ENCODE measurements at places on chromosomes 7 and 10. TPM values are rescaled to one million over a fixed set of nuclear protein-coding genes. Genes with fewer than 3 reads are reported as not detected.
A peak's percentile ranks its signal among the peaks of the same experiment; 100 is the strongest.

DNA sequence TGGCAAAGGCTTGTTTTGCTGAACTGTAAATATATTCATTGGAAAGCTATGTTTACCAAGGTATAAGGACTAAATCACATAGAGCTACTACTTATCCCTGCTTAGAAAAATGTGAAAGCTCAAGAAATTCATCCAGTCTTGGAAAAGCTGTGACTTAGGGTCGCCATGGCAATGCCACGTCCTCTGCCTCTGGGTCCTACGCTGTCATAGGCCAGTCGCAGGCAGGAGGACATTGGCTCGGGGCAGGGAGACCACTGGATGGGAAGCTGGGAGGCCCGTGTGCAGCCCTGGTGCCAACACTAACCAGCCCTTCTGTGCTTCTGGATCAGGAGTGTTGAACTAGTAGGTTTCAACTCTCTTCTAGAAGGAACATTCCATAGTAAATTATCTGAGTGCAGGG, 67.3 kb upstream of the PDZD8 start:
- DNase-seq: no peak

The AKR1C4 gene
- not detected for total RNA-seq

DNA sequence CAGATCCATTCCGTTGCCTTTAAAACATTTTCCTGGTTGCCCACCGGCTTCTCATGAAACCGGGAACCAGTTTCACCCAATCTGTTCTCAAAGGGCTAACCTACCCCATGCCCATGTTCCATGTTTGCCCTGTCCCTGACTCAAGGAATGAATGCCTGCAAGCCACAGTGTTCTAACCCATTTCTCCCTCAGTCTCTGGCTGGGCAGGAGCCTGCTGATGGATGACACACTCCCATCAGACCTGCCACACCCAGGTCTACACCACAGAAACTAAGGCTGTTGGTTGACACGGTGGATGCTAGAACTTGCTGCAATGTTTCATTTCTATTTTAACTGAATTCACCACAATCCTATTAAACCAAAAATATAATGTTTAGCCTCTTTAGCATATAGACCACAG, 15.6 kb downstream of the CLRN3 start:
- DNase-seq: no peak

DNA sequence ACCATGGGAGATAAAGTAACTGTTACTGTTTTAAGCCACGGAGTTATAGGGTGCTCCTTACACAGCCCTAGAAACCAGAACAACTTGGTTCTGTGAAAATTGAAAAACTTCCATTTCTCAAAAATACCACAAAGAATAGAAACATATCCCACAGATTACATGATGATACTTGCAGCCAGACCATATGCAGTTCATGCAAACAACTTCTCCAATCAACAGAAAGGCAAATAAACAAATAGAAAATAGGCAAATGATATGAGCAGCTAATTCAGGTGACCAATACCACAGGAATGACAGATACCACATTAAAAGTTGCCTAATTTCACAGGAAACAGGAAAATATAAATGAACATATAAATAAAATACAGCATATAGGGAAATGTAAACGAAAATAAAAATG, 297.5 kb downstream of the HTR7 start:
- DNase-seq: no peak

GRCh38 chr10:16520900-16521299, 779 bp downstream of the C1QL3 start:
- peak; percentile 42 for DNase-seq

DNA sequence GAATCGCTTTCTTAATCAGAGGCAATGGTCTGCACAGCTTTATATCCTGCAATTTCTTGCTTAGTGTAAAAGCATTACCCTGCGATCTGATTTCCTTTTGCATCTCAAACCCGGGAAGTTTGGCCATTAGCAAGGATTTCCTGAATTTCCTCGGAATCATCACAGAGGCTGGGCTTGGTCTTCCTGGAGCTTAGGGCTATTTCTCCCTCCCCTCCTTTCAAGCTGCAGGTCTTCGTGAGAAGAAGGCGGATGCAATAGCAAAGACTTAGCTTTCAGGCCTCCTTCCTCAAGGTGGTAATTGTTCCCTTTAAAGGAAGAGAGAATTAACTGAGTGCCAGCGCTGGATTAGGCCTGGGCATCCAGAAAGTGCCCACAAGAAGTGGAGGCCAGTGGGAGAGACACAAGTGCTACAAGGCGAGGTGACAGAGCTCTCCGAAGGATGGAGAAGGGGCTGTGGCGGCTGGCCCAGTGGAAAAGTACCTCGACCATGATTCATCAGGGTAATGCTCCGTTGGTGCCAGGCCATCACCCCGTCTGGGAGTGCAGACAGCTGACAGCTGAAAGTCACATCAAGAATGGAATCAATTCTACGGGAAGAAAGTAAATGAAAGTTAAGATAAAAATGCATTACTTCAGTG, 4.0 kb upstream of the ARMS2 start:
- no peak for DNase-seq

DNA sequence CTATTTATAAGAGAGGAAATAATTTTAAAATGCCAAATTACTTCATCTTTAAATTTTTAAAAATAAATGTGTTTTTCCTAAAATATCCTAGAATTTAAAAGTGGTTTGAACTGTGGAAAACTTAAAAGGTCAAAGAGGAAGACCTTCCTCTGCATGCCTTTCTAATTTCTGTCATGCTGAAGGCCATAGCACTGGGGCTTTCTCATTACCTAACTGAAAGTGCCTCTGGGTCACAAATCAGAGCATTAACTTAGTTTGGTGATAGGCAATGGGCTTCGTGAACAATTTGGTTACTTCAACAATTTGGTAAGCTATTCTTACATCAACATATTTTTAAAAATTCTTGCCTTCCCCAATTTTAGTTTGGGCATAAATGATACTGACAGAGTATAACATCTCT, 100.2 kb upstream of the SAMD8 start:
- no peak for DNase-seq

- no peak for DNase-seq
Observed at GRCh38 chr10:132385721-132386418, 11.1 kb upstream of the PWWP2B start.

The CSGALNACT2 gene
- 6.7 TPM for total RNA-seq

- peak; percentile 35 for DNase-seq
Observed at GRCh38 chr7:157432541-157432956, 95.7 kb downstream of the DNAJB6 start.

- DNase-seq: no peak
Observed at GRCh38 chr10:117762819-117763172, 220.2 kb downstream of the EMX2 start.

DNA sequence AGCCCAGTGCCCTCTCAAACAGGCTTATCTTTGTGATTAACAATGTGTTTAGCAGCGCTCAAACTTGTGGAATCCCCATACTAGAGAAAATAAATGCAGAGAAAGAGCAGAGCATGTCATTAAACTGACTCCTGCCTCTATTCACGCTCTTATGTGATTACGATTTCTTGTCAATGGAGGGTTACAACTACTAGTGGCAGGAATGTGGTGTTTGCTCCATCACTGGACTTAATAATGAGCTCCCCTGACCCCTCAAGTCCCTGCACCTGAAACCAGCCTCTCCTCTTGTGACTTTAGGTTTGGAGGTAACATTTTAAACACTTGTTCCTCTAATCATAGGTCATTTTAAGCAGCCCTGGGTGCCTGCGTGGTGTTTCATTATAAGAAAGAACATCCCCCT, 121.9 kb downstream of the PLPP4 start:
- DNase-seq: no peak

- no peak for DNase-seq
Observed at GRCh38 chr7:5661942-5662341, 119.5 kb downstream of the RNF216 start.

The CPA2 gene
- total RNA-seq: not detected

The H2BK1 gene
- total RNA-seq: not detected

DNA sequence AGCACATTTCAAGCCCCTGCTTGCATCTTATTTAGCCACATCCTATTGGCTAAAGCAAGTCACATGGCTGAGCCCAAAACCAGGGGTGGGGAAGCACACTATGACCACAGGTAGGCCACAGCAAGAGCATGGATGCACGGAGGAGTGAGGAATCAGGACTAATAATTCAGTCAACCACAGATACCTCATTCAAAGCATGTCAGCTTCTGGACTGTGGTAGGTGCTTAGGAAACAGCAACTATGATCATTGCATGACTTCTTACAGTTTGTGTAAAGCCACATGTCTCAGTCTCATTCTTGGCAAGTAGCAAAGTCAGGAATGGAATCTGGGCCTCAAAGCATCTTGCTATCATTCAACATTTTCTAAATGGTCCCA, 79.0 kb upstream of the EMX2 start:
- no peak for DNase-seq

DNA sequence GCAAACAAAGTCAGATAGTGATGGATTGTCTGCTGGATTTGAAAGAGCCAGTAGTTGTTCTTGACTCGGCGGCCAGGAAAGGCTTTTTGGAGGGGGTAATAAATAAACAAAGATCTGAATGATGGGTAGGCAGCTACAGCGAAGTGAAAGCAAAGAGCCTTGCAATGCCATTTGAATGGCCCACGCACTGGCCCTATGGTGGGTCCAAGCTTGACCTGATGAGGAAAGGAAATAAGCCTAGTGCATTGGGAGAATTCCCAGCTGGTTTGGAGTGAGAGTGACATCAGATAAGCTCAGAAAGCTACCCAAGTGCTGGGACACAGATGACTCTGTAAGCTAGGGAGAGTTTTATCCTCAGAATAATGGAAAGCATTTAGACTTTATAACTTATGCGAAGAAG, 365.2 kb downstream of the PLXDC2 start:
- DNase-seq: no peak

DNA sequence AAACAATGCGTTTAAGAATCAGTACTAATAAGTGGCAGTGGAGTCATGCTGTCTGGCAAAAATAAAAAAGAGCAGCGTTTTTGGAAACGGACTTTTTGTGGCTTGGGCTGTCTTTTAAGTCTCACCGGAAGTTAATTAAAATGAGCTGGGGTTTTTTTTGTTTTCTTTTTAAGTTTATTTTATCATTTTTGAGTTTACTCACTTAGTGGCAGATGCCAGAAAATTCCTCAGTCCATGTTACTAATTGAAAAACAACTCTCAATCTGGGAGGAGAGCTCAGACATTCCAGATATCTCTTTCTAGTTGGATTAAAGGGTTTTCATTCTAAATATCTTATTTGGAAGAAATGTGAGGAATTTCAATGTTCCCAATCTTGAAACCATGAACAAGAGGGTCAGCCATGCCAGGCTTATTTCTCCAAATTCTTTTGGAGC, 133.8 kb upstream of the AGR3 start:
- peak; percentile 57 for DNase-seq

DNA sequence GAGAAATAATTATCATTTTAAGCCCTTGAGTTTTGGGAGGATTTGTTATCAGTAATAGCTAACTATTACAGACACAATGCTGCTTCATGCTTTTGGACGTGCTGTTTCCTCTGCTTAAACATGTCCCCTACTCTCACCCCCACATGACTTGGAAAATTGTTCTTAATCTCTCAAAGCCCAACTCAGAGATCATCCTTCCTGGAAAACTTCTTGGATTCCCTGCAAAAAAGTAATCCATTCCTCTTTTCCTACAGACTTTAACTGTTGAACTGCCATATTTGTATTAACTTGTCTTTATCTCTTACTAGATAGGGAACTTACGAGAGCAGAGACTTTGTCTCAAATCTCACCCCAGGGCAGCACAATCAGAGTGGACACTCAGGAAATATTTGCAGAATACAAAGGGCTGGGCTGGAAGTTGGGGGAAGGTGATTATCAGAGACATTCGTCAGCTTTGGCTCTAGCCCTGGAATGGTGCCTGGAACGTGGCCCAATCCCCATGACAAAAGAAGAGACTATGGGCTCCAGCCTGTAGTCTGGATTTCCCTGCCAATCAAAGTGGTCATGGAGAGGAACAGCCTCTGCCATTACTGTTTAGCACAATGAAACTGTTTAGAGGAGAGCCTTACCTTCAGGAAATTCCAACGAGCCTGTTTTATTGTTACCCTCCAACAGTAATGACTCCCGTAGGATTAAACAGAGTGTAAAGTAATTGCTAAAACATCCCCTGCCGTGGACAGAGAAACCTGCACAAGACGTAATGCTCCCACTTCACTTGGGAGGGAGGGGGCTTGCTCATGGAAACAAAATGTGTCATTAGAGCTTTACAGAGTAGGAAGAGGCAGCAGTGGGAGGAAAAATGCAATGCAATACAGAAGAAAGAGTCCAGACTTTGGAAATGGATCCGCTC, 140.4 kb upstream of the AUTS2 start:
- no peak for DNase-seq

GRCh38 chr7:2120251-2120660, 112.5 kb downstream of the MAD1L1 start:
- no peak for DNase-seq

DNA sequence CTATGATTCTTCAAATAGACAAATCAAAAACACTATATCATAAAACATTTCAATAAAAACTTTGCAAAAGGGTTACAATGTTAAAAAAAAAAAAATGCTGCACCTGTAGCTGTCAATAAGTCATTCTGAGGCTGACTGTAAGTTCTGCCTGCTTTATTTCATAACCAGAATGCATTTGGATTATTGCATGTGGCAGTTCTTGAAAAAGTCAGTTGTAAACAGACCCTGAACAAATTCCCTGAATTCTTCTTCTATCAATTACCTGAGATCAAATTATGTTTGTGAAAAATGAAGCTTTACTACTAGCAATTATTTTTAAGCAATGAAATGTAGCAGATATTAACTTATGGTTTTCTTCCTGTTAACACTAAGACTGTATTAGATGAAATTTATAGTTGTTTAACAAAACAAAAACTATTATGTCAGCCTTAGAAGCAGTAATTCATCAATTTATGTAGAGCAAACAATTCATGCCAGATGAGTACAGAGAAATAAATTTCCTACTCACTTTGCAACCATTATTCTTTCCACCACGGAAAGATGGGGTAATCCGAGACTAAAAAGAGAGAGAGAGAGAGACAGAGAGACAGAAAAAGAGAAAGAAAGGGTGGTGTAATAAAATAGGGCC, 107.8 kb downstream of the SFMBT2 start:
- no peak for DNase-seq

The FRAT1 gene
- 2.2 TPM for total RNA-seq

The HOXA4 gene
- not detected for total RNA-seq

DNA sequence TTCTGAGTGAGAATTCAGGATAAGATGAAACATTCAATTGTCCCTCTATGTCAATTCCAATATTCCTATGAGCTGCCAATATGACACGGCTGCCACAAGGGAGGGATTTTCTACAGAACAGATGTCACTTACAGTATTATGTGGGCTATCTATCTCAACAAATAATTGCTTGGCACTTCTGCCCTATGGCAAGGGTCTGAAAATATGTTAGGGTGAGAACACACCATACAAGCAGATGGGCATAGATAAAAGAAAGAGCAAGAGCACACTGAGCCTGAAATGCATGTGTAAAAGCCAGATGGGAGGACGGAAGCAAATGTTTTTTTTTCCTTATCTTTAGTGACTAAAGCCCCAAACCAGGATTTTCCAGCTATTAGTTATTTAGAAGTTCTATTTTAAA, 70.1 kb upstream of the TFEC start:
- no peak for DNase-seq

- no peak for DNase-seq
Observed at GRCh38 chr10:50604049-50604640, 19.6 kb downstream of the SGMS1 start.

DNA sequence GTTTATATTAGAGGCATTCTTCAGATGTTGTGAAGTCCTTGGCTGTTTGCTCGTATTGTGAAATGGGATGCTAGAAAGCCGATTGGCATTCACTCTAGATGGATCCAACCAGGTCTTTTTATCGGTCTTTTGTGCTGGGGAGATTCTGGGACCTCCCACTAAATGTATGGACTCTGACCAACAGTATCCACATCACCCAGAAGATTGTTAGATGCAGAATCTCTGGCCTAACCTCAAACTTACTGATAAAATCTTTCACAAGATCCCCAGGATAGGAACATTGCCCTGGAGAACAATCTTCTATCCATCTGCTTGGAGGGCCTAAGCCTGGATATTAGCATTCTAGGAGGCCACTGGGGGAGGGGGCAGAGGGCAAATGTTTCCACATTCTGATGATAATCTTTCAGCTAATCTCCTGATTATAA, 160.9 kb downstream of the PLXDC2 start:
- no peak for DNase-seq
